Activated T-cell treated with anti-CD3 and anti-CD28 coated beads, Interleukin-2, amount 50 U/mL, for 4 hours (primary cell): ENCODE measurements at places on chromosomes 5 and 9. TPM values are rescaled to one million over a fixed set of nuclear protein-coding genes. Genes with fewer than 3 reads are reported as not detected.

- no peak for DNase-seq
Measured at GRCh38 chr9:2264081-2264480, 248.9 kb downstream of the SMARCA2 start.

GRCh38 chr5:169089343-169089742 is 211.6 kb downstream of the SLIT3 start:
- DNase-seq: no peak

GRCh38 chr9:132551556-132551955 is 30.9 kb upstream of the BARHL1 start:
- DNase-seq: no peak

PHYHD1 gene
- 0.20 TPM for total RNA-seq

TEX48 gene
- total RNA-seq: 0.42 TPM

DNA sequence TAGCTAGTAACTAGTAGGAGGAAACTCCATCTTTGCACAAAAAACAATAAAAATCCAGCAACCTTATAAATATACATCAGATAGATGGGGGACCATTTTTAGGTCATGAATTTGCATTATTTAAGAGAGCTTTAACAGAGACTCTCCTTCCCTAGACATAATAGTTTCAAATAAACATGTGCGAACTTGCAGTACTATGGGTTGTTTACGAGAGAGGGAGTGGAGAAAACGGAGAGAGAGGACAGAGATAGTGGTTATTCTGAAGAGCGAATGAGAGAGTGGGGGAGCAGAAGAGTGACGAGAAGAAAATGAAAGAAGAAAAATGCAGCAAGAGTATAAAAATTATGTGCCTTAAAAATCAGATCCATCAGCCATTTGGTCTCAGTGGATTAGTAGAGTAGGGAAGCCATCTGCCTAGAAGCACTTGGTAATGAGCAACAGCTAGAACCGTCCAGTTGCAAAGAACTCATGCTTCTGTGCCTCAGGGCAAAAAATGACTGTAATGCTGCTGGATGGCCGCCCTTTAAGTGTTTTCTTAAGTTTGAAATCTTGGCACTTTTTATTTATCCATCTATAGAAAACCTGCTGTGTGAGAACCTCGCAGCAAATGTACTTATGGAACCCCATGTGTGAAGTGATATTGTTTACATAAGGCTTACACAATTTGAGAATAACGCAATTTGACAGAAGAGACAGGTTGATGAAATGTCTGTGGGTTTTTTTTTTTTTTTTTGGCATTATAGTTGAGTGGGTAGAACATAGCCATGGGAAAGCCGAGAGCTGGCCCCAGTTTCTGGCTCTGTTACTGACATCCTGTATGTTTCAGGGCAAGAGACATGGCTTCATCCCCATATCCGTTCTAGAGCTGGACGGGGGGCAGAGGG is 95.6 kb upstream of the ZNF608 start:
- DNase-seq: no peak

DNA sequence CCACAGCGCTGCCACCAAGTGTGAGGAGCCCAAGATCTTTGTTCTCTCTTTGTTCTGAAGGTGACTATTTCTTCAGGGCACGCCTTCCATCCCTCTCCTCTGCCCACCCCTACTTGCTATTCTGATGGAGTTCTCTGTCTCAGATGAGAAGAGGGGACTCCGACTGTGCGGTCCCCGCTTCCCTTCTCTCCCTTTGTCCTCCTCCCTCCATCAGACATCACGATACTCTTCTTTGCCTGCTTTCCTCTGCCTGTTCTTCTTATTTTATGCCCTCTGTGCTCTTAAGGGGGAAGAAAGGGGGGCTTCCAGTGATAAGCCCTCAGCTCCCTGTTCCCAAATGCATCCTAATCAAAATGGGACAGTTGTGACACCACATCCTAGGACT is 307.8 kb downstream of the RAB3C start:
- DNase-seq: no peak

DNA sequence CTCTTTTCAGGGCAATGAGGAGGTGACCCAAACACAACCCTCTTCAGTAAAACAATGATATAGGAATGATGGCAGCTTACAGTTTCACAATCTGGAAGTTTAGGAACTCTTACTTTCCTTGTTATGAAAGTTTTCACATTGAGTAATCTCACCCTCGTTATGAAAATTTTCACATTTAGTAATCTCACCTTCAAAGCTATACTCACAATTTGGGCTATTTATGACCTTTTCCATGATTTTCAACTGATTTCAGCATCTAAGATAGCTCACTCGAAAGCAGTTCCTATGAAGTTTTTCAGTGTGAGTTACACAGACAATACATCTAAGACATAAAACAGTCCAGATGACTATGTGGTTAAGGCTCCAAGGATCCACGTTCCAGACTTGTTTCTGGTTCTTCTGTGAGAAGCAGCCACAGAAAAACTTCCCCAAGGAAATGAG is 57.1 kb downstream of the FOXD1 start:
- no peak for DNase-seq

- no peak for DNase-seq
Measured at GRCh38 chr9:23814243-23814642, 11.8 kb downstream of the ELAVL2 start.

DNA sequence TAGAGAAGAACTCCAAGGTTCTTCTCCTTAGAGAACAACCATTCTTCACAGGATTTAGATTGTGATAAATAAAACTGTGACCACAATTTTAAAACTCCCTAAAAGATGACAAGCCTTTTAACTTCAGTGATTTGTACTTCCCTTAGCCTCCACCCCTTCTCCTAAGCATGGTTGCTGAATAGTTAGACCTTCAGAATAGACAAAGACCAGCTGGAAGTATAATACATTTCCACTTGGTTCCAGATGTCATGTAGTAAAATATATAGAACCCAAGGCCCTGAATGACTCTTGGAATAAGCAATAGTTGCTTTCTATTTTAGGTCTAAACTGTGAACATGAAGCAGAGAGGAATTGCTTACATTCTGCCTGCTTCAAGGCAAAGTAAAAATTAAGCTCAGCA is 208.7 kb downstream of the ARRDC3 start:
- DNase-seq: no peak

DNA sequence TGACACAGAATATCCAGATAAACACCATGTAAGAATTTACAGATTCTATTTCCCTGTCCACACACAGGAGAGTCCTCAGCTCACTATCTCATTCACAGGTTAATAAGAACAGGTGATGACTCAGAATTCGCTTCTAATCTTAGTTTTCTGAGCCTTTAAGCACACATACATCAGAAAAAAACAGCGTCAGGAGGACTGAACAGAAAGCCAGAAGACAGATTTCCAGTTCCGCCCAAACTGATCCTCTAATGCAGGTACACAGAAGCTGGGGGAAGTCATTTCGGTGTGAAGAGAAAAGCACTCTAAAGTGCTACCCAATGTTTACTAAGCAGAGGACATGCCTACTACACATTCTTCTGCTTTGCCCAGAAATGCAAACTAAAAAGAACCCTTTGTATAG is 1.6 kb downstream of the CEMIP2 start:
- no peak for DNase-seq

- DNase-seq: no peak
Measured at GRCh38 chr9:128619779-128620178, 36.9 kb downstream of the DYNC2I2 start.

PCDHGB7 gene
- not detected for total RNA-seq

DNA sequence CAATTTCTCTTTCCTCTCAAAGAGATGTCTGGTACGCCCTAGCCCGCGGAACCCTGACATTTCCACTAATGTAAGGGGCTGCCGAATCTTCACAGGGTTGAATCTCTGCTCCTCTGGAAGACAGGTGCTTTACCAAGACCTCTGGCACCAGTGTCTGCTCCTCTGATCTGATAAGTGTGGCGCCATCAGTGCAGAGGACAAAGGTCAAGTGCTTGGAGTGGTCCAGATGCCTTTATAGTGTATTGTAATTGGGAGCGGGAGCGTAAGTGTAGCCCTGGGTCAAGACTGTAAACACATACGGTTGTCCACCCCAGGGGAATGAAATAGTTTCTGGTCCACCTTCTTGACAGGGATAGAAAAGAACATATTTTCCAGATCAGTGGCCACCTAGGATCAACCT is 17.7 kb downstream of the ADAMTSL2 start:
- DNase-seq: no peak

GRCh38 chr5:64690417-64691151 is at the start of gene SHISAL2B:
Gene SHISAL2B, plus strand, starts transcription at chr5:64690503. Its CDS starts 121 bp downstream, at chr5:64690624.
- no peak for DNase-seq

MELK gene
- total RNA-seq: 11.6 TPM

DNA sequence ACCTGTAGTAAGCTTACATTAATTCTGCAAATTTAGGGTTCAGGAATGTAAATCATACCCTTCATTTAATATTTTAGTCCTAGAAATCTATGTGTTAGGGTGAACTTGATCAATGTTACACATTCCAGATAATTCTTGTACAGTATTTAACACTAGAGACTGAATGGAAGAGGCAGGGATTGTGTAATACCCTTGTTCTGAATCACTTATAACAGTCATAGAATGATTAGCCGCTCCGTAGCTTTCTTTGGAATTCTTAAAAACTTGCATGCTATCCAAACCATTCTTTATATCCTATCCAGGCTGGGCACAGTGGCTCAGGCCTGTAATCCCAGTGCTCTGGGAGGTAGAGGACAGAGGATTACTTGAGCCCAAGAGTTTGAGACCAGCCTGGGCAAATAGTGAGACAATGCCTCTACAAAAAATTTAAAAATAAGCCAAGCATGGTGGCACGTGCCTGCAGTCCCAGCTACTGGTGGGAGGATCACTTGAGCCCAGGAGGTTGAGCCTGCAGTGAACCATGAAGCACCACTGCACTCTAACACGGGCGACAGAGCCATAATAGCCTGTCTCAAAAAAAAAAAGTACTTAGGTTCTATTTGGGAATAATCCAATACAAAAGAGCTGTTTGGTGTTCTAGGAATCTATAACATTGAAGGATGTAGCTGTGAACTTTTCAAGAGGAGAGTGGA is 8.3 kb downstream of the ZNF483 start:
- no peak for DNase-seq

LEAP2 gene
- total RNA-seq: 2.1 TPM

DNA sequence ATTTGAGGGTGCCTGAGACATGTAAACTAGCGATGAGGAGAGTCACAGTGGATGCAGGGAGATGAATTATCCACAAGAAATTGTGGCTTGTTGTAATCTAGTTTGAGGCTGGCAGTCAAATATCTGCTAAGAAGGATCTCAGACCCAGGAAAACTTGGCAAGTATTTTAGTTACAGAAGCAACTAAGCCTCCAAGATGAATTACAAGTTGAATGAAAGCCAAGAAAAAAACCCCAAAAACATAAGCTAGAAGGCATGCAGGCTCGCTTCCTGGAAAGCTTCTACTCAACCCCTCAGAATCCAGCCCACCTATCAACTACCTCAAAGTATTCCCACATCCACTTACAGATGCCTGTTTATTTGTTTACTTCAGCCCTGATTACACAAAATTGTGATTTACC is 696.9 kb downstream of the MAT2B start:
- DNase-seq: no peak

ATG10 gene
- 4.6 TPM for total RNA-seq

GRCh38 chr9:85940832-85941621 is at the start of gene NAA35:
Gene NAA35, plus strand, starts transcription at chr9:85941146. Its CDS starts 1,014 bp downstream, at chr9:85942160.
- DNase-seq: peak; percentile 99

FOXB2 gene
- total RNA-seq: not detected

HSPB3 gene
- total RNA-seq: not detected

- DNase-seq: no peak
Measured at GRCh38 chr9:118785456-118785855, 583.8 kb downstream of the BRINP1 start.

DNA sequence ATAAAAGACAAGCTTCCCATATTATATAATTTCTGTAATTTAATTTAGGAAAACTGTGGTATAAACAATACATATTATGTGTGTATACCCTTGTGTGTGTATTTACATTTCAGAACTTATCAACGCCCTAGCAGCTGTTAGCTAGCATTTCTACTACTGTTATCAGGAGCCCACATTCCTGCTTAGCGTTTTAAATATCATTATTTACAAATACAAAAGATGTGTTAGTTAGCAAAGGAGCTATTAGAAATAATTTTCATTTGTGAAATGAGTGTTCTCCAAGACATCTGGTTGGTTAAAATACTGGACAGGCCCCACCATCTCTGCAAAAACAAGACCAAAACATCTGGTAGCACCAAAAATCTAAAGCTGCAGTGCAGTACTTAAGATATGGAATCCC is 48.0 kb downstream of the EPB41L4A start:
- DNase-seq: no peak

GRCh38 chr5:149694007-149694406 is 36.1 kb upstream of the PPARGC1B start:
- no peak for DNase-seq

DNA sequence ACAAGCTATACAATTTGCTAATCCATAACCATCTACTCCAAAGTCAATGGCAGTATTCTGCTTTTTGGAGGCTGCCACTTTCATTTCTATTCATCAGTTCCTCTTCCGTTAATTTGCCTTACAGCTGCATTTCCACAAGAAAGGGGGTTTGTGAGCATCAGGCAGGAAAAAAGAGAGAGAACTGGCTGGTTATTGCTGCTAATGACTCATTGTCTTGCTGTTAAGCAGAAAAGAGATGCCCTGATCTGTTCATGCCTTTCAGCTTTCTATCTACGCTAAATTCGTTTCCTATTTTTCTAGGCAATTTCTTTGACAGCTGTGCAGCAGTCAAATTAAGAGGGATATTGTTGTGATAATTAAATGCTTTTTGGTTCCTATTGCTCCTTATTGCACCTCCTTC is 65.9 kb upstream of the GNAQ start:
- no peak for DNase-seq

DNA sequence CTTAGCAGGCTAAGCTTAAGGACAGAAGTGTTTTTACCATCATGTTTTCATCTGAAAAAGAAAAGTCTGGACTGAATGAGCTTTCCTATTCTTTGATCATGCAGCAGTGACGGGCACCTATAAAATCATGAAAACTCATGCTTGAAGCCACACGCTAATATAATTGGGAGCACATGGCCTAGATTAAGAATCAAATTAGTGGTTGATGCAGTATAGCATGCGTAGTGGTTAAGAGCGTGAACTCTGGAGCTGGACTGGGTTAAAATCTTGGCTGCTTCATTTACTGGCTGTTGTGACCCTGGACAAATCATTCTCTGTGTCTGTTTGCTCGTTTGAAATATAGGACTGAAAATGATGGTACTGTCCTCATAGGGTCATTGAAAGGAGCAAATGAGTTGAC is 49.9 kb upstream of the IL13 start:
- no peak for DNase-seq

PLPPR1 gene
- total RNA-seq: not detected

DNA sequence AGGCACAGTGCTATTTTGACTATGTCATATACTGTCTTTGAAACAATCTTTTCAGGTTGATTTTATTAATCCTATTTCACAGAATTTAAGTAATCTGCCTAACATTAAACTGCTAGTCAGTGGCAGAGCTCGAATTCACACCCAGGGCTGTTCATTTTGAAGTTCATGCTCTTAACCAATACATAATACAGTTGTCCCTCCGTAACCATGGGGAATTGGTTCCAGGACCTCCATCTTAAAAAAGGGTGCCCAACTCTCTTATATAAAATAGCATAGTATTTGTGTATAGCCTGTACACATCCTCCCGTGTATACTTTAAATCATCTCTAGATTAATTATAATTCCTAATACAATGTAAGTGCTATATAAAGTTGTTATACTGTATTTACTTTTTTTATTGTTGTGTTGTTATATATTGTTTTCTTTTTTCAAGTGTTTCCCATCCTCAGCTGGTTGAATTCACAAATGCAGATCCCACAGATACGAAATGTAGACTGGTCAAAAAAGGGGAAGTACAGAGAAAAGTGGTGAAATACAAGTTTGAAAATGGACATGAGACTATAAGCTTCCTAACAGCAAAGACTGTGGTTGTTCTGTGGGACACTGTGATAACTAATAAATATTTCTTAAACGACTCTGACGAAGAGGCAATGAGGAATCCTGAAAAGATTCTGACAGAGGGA is 18.3 kb downstream of the RFX3 start:
- no peak for DNase-seq

GRCh38 chr9:97866300-97866699 is 13.3 kb downstream of the FOXE1 start:
- DNase-seq: no peak
